ENCODE measurements at places on chromosomes 4 and X.

GRCh38 chr4:61545902-61546480 is 345.9 kb downstream of the ADGRL3 start:
- DNase-seq = no peak

DNA sequence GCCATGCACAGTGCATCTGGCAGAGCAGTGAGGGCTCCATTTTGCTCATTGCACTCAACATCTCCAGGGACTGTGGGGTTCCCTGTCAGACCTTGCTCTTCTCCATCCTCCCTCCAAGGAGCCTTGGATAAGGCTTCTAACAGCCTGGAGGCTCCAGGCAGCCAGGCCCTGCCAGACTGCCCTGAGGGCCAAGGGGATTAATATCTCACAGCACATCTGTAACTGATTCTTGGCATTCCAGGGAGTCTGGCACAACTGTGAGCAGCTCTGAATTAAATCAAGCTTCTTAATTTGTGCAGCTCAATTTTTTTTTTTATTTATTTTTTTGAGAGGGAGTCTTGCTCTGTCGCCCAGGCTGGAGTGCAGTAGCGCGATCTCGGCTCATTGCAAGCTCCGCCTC is 224.5 kb upstream of the PGRMC2 start:
- no peak for DNase-seq

DNA sequence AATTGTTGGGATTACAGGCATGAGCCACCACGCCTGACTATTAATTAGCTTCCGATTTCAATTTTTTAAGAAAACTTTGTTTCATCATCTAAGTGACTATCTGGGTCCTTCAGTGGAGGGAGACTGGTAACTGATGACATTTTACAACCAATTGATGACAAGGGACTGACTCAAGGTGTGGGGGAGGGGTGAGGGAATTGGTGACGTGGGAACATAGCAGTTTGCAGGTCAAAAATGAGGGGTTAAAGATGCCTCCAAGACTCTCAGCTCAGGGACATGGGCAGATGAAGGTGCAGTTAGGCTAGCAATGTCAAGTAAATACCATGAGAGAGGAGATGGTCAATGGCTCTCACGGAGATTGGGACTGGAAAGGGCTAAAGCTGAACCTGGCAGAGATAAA is 5.7 kb upstream of the FAM9C start:
- DNase-seq = no peak

- no peak for DNase-seq
Measured at GRCh38 chr4:48337731-48338130, 3.6 kb upstream of the SLAIN2 start.

All from body of pancreas (tissue), 4 donors.